ENCODE measurements at places on chromosomes 5 and 9. TPM values are rescaled to one million over a fixed set of nuclear protein-coding genes. Genes with fewer than 3 reads are reported as not detected.

DNA sequence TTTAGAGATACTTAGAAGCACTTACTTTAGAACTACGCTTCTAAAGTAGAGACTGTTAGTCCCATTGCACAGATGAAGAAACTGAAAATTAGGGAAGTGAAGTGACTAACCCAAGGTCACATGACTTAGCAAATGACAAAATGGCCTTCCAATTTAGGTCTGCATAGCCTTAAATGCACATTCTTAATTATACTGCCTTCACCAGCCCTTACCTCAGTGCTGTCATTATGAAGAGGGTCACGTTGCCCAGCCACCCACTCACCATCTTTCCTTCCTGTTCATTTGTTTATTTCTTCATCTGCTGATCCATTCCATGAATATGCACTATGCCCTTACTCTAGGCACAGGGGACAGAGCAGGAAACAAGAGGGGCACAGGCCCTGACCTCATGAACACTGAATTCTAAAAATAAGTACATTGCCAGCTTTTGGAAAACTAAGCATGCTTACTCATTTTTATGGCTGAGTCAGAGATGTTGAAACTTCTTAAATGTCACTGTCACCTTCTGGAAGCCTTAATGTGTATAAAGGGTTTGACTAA lies 8.6 kb downstream of the HAVCR2 start:
- peaks cover 5% of the 10 kb centered on the region for H3K4me1 ChIP-seq
- no peak for DNase-seq
- no peaks in the 10 kb centered on the region for H3K36me3 ChIP-seq
- H3K27ac ChIP-seq: no peak overlapping the region
- no peaks in the 10 kb centered on the region for H3K27me3 ChIP-seq

DNA sequence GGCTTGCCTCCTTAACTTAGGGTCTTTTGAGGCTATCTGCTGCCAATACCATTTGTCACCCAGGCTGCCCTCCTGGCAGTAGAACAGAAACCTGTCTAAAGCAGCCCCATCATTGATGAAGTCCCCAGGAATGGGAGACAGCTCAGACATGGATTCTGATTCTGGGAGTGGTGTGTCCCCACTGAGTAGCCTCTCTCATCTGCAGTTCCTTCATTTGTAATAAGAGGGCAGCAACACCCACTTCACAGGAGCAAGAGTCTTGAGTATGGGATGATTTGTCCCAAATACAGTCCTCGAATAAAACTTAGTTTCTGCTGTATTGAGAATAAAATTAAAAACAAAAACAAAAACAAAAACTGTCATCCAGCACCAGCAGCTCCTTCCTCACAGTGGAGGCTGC lies 167.6 kb downstream of the ASTN2 start:
- H3K27ac ChIP-seq: no peak overlapping the region
- H3K4me1 ChIP-seq: no peaks in the 10 kb centered on the region
- H3K4me3 ChIP-seq: no peak overlapping the region
- H3K27me3 ChIP-seq: no peaks in the 10 kb centered on the region

- peaks cover 4% of the 10 kb centered on the region for H3K36me3 ChIP-seq
- peaks cover 16% of the 10 kb centered on the region for H3K4me1 ChIP-seq
- DNase-seq: no peak
- no peak overlapping the region for H3K4me3 ChIP-seq
Observed at GRCh38 chr9:79656169-79656568, 84.4 kb downstream of the TLE4 start.

DNA sequence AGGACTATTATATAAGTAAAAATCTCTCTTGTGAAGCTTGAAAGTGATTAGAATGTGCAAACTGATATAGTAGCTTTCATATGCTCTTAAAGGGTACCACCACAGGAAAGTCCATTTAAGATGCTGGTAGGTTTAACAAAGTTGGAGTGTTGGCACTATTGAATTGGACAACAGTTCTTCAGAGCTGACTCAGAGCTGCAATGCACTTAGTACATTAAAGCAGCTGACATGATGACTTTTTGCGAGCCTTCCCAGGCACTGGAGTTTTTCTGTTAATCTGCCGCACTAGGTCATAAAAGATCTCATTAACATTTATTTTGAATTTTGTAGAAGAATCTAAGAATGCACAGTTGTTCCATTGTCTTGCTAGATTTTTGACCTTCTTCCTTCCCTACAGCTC lies 243.8 kb downstream of the ADAMTSL1 start:
- H3K4me1 ChIP-seq: no peaks in the 10 kb centered on the region
- no peak for DNase-seq
- H3K36me3 ChIP-seq: no peaks in the 10 kb centered on the region

The OR1Q1 gene
- total RNA-seq: 1.5 TPM

DNA sequence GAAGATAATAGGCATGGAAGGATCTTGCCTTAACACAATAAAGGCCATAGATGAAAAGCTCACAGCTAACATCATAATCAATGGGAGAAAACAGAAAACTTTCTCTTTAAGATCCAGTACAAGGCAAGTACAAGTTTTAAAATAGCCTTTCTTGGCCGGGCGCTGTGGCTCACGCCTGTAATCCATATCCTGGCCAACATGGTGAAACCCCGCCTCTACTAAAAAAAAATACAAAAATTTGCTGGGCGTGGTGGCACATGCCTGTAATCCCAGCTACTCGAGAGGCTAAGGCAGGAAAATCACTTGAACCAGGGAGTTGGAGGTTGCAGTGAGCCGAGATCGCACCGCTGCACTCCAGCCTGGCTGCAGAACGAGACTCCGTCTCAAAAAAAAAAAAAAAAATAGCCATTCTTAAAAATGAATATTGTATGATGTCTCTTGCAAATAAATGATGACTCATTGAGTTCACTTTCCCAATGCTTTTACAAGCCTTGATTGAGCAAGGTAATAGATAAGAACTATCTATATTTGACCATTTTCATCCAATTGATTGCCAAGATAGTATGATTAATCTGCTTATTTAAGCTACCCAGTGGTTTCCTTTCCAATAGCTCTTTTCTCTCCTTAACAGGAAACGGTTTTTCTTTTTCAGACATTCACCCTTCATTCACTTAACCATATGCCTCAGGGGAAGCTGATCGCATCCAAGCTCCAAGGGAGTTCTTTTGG lies 15.8 kb downstream of the CCDC152 start:
- DNase-seq: no peak
- H3K36me3 ChIP-seq: peaks cover 28% of the 10 kb centered on the region
- H3K4me1 ChIP-seq: peaks cover 3% of the 10 kb centered on the region
- H3K4me3 ChIP-seq: no peak overlapping the region
